ENCODE measurements at places on chromosomes 12 and 14.

DNA sequence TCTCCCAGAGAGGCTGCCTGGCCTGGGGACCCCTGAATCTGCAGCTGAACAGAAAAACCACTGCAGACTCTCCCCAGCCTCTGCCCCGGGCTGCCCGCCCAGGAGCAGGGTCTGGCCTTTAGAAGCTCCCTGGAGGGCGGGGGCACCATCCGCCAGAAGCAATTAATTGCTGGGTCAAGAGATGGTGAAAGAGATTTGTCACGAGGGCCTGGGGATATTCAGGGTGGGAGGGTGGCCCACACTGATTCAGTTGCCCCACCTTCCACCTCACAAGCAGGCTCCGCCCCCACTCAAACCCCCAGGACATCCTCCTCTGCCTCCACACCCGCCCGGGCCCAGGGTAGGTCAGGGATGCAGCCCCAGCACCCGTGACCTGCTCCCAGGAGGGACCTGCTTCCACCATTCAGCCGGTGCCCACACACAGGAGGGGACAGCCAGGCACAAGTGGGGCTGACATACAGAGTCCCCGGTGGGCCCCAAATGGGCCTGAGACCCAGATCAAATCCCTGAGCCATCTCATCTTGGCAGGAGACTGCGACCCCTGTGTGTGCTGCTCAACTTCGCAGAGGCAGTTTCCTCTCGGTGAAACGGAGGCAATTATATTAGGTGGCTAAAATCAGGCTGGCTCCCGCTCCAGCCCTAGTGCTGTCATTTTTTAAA lies 23.0 kb downstream of the NCOR2 start:
- no peak for DNase-seq

- DNase-seq, result no peak
Observed at GRCh38 chr14:25944020-25944419, 653.8 kb downstream of the NOVA1 start.

GRCh38 chr14:22519877-22520685 lies 68.9 kb downstream of the DAD1 start:
- DNase-seq, result no peak

DNA sequence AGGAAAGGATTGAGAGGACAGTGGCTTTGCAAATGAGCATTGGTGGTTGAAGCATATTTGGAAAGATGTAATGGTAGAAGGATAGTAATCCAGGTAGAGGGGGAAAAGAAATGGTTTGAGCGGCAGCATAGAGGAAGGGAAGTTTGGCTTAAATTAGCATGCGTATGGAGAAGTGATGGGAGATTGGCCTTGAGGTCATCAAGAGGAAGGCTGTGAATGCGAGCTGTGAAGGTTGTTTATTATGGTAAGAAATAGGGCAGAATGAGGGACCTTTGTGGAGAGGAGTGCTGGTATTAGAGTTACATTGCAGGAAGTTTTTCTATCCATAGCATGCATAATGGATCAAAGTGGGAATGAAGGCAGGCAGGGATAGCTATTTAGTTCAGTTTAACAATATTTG lies 162.1 kb downstream of the TMTC2 start:
- no peak for DNase-seq

- DNase-seq, result no peak
Observed at GRCh38 chr14:54138354-54139038, 181.9 kb upstream of the BMP4 start.

DNA sequence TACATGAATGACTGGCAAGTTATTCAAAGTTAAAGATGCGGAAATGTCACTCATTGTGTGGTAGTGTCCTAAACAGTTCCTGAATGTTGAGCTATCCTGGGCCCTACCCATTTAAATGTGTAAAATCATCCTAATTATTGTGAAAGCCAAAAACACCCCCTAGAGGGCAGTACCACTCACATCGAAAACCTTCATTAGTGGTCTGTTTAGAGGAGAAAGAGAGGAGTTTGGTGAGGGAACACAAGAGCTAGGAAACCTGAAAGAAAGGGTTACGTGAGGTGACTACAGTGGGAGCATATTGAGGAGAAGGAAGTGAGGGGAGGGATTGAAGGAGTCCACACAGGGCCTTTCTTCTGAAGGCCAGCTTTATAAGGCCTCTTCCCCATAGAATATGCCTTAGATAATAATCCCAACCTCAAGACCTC lies 2.5 kb upstream of the TEP1 start:
- peak; percentile 68 for DNase-seq

DNA sequence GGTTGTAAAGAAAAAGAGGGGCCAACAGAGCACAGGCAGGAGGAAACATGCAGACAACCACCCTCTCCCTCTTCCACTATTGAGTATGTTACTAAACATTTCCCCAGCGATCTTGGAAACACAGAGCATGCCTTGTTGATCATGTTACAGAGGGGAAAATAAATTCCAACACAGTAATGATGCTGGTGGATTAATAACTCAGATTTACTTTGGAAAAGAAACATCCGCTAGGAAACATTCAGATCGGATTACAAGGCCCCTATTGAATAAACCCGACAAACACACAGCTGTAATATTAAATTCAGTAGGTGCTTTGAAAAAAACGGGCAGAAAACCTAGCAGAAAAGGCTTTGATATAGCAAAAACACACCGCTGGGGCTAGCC lies 5.4 kb downstream of the BMP4 start:
- DNase-seq, result no peak

DNA sequence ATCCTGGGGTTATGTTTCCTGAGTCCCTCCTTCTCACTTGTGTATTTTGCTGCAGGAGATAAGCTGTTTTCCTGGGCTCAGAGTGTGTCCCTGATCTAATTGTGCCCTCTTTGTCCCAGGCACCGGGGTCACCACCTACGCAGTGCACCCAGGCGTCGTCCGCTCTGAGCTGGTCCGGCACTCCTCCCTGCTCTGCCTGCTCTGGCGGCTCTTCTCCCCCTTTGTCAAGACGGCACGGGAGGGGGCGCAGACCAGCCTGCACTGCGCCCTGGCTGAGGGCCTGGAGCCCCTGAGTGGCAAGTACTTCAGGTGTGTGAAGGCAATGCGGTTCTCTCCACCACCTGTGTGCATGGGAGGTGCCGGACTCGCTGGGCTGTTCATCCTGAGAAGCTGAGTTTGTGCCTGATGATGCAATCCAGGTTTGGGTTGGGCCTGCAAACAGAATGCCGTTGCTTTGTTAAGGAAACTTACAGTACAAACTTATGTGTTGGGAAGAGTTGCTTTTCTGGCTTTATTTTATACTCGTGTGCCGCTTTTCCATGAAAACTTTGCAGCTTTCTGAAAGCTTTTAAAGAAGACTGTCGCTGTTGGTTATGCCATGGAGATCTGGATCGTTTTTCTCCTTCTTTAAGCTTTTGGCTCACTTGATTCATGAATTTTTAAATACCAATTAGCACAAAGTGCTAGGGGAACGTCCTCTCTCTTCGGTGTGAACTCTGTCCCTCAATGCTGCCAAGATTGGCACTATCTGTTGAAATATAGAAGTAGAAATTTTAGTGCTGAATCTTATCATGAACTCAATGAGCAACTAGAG lies 27.6 kb downstream of the RDH12 start:
- DNase-seq, result no peak

- no peak for DNase-seq
Observed at GRCh38 chr12:69905801-69906200, 80.8 kb downstream of the MYRFL start.

DNA sequence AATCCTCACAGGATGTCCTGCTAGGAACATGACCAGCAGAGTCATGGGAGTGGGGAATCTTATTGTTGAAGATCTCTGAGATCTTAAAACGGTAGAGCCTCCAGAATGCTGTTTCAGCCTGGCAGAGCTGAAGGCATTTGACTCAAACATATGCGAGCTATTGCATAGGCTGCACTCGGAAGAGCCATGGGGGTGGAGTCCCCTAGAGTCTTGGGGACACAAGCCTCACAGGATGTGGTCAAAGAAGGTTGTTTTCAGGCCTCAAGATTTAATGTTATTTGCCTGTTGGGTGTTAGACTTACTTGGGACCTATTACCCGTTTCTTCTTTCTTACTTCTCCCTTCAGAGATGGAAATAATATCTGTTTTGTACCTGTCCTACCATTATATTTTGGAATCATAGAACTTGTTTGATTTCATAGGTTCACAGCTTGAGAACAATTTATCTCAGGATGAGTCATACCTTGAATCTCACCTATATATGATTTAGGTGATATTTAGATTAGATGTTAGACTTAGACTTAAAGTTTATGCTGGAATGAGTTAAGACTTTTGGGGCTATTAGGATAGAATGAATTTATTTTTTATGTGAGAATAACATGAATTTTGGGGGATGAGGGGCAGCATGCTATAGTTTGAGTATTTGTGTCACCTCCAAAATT lies 172.2 kb upstream of the ATP2B1 start:
- DNase-seq, result no peak

DNA sequence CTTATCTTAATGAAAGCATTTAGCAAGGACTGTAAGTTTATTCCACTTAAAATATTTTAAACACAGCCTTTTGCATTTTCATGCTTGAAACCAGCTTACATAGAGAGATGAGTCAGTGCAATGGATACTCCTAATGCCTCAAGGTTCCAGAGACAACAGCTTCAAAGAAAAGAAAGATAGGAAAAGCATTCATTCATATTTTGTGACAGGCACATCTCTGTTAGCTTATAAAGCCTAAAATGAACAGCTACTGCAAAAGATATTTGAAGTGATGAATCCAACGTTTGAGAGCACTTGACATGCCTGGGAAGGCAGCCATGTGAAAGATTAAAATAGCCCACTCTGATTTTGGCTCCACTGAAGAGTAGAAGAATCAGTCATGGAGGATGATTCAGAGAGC lies 814.5 kb downstream of the RPS29 start:
- DNase-seq, result no peak

- no peak for DNase-seq
Observed at GRCh38 chr12:112393328-112393727, 11.1 kb upstream of the HECTD4 start.

DNA sequence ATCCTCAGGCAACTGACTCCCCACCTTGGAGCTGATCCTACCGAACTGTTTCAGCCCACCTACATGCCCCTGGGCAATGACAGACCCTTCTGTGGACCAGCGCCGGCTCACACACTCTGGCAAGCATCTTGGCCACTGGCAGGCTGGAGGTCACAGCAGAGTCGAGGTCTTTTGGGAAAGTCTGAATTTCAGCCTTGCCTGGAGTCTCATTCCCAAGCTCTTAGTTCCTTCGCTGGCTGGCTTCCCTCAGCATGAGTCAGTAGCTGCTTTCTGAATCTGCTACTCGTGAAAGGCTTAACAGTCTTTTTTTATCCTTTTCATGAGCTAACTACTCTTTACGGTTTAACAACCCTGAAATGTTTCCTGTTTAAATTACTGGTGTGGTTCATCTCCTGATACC lies 44.5 kb downstream of the ASCL4 start:
- DNase-seq, result no peak
